Stimulated activated CD4-positive, alpha-beta T cell treated with anti-CD3 and anti-CD28 coated beads, Interleukin-4, amount 100 ng/mL, for 48 hours (primary cell): ENCODE measurements at places on chromosomes 5 and 9.

GRCh38 chr5:169701910-169702451, 64.9 kb downstream of the DOCK2 start:
- DNase-seq, result no peak

DNA sequence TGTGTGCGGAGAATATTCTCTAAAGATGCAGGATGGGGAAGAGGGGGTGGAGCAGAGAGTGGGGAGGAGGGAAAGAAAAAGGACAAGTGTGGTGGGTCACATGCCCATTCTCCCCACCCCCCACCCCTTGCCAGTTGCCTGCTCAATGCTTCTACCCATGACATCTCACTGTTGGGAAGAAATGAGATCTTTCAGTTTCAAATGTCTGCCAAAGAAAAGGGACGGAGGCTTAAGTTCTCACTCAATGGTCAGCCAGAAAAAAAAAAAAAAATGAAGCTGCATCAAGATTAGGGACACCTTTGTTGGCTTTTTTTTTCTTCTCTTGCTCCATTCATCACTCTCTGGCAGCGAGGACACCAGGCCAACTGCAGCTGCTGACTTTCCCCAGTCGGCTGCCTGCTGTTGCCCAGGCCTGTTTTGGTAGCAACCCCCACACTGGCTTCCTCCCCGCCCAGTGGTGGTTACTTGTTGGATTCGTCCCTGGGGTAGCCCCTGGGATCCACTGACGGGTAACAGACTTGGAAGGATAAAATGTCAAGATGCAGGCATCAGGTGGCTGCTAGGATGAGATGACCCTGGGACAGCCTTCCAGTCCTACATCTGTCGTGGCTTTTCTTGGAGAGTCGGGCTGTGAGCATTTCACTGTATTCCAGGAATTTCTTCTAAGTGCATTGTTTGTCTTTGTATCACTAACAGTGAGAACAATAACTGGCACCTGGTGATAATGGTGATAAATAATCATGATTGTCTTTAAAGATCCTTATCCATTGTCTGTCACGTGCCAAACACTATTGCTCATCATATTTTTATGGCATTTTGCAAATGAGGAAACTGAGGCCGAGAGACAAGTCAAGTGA, 9.1 kb downstream of the WWC1 start:
- DNase-seq, result no peak

DNA sequence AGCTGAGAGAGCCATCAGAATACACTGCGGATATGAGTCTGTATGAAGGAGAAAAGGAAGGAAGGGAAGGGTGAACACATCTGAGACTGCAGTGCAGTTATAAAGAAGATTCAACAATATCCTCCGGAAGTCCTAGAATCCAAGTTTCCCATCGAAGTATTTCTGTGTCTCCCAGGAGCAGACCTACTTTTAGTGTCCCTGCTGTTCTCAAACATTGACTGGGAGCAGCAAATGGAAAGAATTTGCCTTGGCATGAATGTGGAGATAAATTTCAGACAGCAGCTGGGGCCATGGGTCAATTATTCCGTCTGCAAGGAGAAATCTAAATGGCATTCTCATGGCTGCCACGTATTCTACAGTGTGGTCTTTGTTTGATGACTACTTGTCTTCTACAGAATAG, 478.1 kb upstream of the SMC2 start:
- DNase-seq, result no peak

DNA sequence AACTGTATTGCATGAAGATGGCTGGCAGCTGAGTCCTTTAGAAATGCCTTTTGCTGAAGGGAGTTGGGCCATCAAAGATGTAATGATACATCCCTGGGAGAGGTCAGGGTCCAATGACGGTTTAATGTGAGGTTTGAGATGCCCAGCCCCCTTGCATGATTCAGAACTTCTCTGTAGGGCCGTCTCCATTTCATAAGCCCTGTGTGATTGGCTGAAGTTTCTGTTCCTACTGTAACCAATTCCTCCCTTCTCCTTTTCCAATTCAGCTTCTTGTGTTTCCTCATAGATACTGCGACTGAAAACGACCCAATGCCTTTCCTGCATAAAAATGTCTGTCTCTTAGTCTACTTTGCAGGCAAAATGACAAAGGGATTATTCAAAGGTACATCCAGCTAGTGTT, 47.9 kb upstream of the ST8SIA4 start:
- DNase-seq, result no peak

- DNase-seq, result no peak
Observed at GRCh38 chr9:133887540-133888047, 104.5 kb downstream of the VAV2 start.

DNA sequence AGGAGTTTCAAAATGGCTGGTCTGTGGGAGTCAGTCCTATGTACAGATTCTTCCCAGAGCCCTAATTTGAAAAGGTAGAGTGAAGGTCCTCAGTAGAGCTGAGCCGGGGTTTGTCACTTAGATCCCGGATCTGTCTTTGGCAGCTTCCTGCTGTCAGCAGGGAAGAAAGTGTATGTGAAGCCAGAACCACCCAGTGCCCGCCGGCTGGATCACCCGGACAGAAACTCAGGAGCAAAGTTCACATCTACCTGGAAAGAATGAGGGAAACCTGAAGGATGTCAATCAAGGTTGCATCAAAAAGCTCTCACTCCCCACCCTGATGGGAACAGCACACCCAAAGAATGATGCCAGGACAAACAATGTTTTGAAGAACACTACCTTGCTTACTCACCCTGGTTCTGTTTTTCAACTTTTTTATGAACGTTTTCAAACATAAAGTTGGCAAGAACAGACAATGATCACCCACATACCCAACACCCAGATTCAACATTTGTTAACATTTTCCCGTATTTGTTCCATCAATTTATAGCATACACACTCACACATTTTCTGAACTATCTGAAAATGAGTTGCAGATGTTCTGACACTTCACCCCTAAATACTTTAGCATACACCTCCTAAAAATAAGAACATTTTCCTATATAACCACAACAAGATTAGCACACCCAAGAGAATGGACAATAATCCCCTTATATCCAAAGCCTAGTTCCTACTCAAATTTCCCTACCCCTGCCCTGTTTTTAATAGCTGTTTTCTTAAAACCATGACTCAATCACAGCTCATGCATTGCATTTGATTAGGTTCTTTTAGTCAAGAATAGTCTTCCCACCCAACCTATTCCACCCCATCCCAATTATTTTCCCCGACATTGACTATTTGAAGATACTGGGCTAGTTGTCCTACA, 133.9 kb downstream of the LHFPL2 start:
- DNase-seq, result no peak

DNA sequence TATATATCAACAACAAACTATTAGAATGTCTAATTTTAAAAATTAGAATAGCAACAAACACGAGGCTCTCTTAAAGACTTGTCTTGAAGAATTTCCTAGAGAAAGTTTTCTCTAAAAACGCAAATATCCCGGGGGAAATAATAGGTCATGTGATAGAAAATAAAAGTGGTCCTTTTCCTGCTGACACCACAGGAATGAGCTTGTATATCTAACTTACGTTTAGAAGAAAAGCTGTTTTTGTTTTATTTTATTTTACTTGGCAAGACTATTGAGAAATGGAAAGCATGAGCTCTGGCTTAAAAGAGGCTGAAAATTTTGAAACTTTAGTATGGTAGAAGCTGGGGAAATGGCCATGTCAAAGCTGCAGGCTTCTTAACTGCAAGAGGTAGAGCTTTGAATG, 465.0 kb downstream of the AGTPBP1 start:
- no peak for DNase-seq

GRCh38 chr9:77005216-77005615, 14.2 kb upstream of the FOXB2 start:
- DNase-seq, result no peak

- no peak for DNase-seq
Observed at GRCh38 chr5:175682664-175683063, 24.8 kb downstream of the HRH2 start.

DNA sequence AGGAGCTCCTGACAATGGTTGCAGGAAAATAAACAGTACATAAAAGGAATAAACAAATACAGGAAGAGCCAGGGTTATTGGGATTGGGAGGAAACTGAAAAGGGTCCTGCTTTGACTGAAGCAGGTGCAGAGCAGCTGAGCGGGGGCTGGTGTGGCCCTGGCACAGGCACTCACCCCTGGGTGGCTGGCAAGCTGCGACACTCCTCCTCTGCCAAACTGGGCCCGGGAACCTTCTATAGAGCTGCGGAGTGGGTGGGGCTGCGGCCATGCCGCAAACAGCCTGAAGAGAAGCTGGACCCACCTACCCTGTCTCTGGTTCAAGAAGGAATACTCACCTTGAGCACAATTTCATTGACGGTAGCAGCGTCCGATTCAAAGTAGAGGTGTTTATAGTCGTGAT, 182.5 kb downstream of the GAPVD1 start:
- DNase-seq, result no peak

GRCh38 chr9:129021091-129021490, 7.0 kb downstream of the SH3GLB2 start:
- DNase-seq, result no peak

DNA sequence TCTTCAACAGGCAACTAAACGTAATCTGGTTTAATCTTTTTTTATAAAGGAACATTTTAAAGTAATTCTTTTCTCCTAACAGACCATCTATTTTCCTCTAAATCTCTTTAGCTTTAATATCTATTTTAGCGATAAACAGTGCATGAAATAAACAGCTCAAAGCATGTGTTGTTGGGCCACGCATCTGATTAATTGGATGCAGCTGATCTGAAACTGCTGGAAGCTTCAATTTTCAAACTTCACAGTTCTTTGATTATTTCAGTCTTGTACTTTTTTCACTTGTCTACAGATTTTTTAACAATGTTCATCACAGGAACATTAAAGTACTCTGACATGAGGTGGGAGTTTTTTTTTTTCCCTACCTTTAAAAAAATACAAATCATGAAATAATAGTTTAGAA, 443.6 kb downstream of the HCN1 start:
- no peak for DNase-seq

- DNase-seq, result no peak
Observed at GRCh38 chr9:69134412-69134811, 39.7 kb upstream of the TJP2 start.

GRCh38 chr9:127883959-127884358, 6.5 kb upstream of the AK1 start:
- no peak for DNase-seq

DNA sequence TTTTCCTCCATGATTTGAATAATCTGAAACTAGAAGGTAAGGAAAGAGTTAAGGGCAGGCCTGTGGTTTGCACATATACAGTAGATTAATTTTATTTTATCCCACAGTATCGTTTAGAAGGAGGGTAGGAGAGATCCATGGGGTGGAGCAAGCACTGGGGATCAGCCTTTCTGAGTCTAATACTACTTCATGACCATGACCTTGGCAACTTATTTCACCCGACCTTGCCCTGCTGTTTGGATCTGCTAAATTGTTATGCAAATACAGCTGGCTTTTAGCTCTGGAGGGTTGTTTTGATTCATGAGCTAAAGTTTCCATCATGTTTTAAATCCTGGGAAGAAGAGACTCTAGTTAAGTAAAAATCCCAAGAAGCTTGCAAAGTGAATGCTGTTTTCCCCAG, 864 bp upstream of the GRIN3A start:
- DNase-seq, result no peak
